Right lobe of liver (tissue), 6 donors: ENCODE measurements at places on chromosomes 4 and X. TPM values are rescaled to one million over a fixed set of nuclear protein-coding genes. Genes with fewer than 3 reads are reported as not detected.

Gene ZCCHC4
- total RNA-seq: 6.1 TPM

Gene TSPAN7
- 24.4 TPM for total RNA-seq

Gene P2RY10
- total RNA-seq: not detected

Gene SLITRK4
- total RNA-seq: 0.02 TPM

DNA sequence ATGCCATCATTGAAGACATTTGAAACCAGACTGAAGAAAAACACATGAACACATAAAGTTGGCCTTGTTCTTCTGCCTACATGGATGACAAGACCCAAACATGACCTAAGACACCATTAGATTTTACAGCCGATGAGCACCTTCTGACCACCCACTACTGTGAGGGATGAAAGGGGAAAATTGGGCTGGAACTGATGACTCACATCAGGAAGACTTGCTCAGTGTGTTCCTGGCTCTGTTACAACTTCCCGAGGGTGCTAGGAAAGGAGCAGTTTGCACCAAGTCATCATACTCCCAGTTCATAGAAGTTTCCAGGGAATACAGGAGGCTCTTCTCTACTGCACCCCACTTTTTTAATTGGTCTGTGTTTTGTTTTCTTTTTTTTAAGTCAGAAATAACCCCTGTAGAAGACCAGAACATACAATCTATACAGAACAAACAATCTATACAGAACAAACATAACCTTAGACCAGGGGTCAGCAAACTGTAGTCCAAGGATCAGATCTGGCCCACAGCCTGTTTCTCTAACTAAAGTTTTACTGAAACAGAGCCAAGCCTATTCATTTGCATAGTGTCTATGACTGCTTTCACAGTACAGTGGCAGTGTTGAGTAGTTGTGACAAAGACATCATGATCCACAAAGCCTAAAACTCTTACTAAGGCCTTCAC, 25.3 kb downstream of the BTC start:
- H3K4me1 ChIP-seq: no peaks in the 10 kb centered on the region
- no peaks in the 10 kb centered on the region for H3K27me3 ChIP-seq
- no peaks in the 10 kb centered on the region for H3K36me3 ChIP-seq
- H3K4me3 ChIP-seq: no peak overlapping the region
- no peak for DNase-seq

DNA sequence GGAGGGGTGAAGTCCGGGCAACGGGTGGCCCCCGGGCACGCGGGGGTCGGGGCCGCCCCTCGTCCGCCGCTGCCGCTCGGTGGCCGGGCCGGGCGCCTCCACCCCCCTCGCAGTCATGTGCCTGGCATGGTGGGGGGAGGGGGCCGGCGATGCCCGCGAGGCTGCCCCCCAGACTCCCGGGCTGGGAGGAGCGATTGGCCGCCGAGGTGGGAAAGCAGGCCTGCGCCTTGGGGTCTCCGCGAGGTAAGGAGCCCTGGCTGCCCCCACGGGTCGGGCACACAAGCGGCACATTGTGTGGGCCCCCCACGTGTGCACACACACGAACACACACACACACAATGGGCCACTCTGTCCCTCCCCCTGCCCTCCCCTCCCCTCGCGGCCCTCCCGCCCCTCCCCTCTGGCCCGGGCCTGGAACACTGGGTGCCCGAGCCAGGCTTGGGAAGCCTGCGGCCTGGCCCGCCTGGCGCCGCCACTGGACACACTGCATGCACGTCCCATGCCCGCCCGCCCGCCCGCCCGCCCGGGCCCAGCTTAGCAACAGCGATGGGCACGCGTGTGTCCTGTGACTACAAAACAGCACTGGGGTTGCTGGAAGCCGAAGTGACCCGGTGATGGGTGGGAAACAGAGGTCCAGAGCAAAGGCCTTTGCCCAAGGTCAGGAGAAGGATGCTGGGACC, 1.3 kb downstream of the SLC6A8 start:
- no peaks in the 10 kb centered on the region for H3K4me1 ChIP-seq
- H3K36me3 ChIP-seq: no peaks in the 10 kb centered on the region
- no peaks in the 10 kb centered on the region for H3K27me3 ChIP-seq
- H3K27ac ChIP-seq: no peak overlapping the region
